ENCODE measurements at places on chromosomes 2 and 18.
A peak's percentile ranks its signal among the peaks of the same experiment; 100 is the strongest.

DNA sequence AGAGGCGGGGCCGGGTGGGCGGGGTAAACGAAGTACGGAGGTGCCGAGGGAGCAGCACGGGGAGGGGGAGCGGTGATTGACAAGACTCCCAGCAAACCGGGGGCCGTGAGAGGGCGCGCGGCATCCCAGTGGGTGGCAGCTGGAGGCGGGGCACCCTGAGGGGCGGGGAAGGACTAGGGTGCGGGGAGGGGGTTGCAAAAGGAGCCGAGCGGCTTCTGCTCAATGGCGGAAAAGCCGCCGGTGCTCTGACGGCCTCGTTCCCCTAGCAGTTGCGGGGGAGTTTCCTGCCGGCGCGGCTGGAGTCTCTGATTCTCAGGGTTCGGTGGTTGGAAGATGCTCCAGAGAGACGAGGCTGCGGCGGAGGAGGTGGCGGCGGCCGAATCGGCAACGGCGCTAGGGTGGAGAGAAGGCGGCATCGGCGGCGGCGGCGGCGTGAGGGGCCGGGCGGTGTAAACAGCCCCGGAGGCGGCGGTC, at the start of gene PPM1B:
Gene PPM1B (plus strand): TSS at position 195 of the 474 bp plus-strand sequence. CDS start 32,325 bp downstream, outside the sequence.
- peak within 1 kb of the TSS; percentile 99 for H3K4me3 ChIP-seq
- peaks cover 6% of the 10 kb centered on the region for H3K27me3 ChIP-seq
- peaks cover 22% of the 10 kb centered on the region for H3K4me1 ChIP-seq
- H3K36me3 ChIP-seq: peaks cover 5% of the 10 kb centered on the region
- peak within 1 kb of the TSS; percentile 98 for H3K27ac ChIP-seq
- peak; percentile 98 for DNase-seq

GRCh38 chr2:45033302-45033701, 24.1 kb upstream of the SIX2 start:
- no peak overlapping the region for H3K27ac ChIP-seq
- H3K36me3 ChIP-seq: no peaks in the 10 kb centered on the region
- no peaks in the 10 kb centered on the region for H3K27me3 ChIP-seq
- no peak for DNase-seq

- H3K4me1 ChIP-seq: no peaks in the 10 kb centered on the region
- H3K36me3 ChIP-seq: no peaks in the 10 kb centered on the region
- H3K27me3 ChIP-seq: no peaks in the 10 kb centered on the region
- no peak overlapping the region for H3K4me3 ChIP-seq
- no peak overlapping the region for H3K27ac ChIP-seq
Measured at GRCh38 chr2:195542067-195542466, 115.0 kb upstream of the SLC39A10 start.

GRCh38 chr2:25482341-25482740, 140.6 kb upstream of the DNMT3A start:
- no peaks in the 10 kb centered on the region for H3K27me3 ChIP-seq
- H3K4me1 ChIP-seq: no peaks in the 10 kb centered on the region
- H3K4me3 ChIP-seq: no peak overlapping the region

DNA sequence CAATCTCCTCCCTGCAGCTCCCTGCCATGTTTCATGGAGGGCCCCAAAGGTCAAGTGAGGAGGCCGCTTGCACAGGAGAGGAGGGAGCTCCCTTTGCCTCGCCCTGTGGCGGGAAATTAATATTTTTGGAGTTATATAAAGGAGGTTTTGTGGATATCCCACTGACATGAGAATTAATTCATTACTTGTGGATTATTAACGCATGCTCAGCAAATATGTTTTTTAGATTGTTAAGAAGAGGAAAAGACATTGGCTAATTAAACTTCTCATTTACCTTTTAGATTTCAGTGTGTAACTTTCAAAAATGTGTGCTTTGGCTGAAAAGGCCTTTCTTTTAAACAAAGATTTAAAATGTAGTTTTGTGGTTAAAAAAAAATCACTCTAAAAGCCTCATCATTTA, 474.0 kb downstream of the SOCS6 start:
- H3K27me3 ChIP-seq: no peaks in the 10 kb centered on the region
- DNase-seq: no peak
- no peak overlapping the region for H3K4me3 ChIP-seq
- H3K36me3 ChIP-seq: no peaks in the 10 kb centered on the region
- H3K27ac ChIP-seq: no peak overlapping the region

GRCh38 chr2:219542931-219543595, 546 bp downstream of the CHPF start:
- peaks cover 18% of the 10 kb centered on the region for H3K36me3 ChIP-seq
- H3K27me3 ChIP-seq: peaks cover 36% of the 10 kb centered on the region

DNA sequence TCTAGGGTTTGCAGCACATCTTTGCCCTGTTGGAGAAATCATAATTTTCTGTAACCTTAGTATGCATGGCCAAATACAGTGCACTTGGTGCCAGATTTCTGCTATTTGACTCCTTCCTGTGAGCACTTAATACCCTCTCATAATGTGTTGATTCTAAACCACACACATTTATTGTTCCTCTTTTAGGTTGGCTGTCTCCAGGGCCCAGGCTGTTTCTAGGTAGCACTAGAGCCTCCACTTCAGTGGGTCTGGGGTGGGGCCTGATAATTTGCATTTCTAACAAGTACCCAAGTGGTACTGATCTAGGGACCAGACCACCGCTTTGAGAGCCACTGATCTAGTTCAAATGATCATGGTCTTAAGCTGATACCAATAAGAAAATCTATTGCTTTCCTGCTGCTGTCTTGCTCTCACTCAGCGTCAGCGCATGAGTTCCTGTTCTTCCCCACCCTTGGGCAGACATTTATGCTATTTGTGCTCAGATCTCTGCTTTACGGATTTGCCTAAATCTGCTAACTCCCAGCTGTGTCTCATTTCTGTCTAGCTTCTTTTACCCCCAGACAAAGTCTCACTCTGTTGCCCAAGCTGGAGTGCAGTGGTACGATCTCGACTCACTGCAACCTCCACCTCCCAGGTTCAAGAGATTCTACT, 7.4 kb downstream of the PTRHD1 start:
- peaks cover 3% of the 10 kb centered on the region for H3K27me3 ChIP-seq
- no peak for DNase-seq
- peaks cover 1% of the 10 kb centered on the region for H3K36me3 ChIP-seq

- no peaks in the 10 kb centered on the region for H3K36me3 ChIP-seq
- DNase-seq: no peak
- peaks cover 6% of the 10 kb centered on the region for H3K27me3 ChIP-seq
- no peak overlapping the region for H3K4me3 ChIP-seq
- no peaks in the 10 kb centered on the region for H3K4me1 ChIP-seq
Measured at GRCh38 chr2:119480184-119480583, 44.1 kb downstream of the SCTR start.

GRCh38 chr18:50707855-50708469, 111.9 kb downstream of the MRO start:
- H3K27me3 ChIP-seq: peaks cover 5% of the 10 kb centered on the region
- no peaks in the 10 kb centered on the region for H3K36me3 ChIP-seq
- peaks cover 4% of the 10 kb centered on the region for H3K4me1 ChIP-seq
- DNase-seq: no peak
- no peak overlapping the region for H3K4me3 ChIP-seq

DNA sequence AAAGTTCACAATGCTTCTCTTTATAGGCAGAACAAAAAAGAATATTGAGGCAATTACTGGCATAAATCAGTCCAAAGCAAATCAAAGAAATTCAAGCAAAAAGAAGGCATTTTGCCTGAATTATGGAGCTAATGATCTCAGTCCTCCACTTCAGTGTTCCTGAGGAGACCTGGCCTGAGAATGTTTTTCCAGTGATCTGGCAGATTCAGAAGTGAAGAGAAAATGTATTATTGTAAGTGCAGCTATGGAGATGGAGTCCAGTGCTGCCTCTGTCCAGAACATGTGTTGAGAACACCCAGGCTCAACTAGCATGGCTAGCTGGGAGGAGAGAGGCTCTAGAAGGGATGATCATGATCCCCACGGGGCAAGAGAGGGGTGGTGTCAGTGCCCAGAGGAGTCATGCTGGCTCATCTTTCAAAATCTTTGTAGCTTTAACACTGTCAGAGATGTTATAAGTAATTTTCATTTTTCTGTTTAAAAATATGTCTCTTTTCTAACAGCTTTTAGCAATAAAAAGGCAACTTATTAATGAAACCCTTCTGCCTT, 367.0 kb upstream of the RAB12 start:
- H3K36me3 ChIP-seq: peaks cover 18% of the 10 kb centered on the region
- H3K4me1 ChIP-seq: peaks cover 6% of the 10 kb centered on the region
- H3K27ac ChIP-seq: no peak overlapping the region
- no peak overlapping the region for H3K4me3 ChIP-seq
- no peak for DNase-seq

GRCh38 chr18:77022116-77022515, 110.5 kb downstream of the MBP start:
- H3K4me3 ChIP-seq: no peak overlapping the region
- H3K4me1 ChIP-seq: peaks cover 4% of the 10 kb centered on the region
- H3K36me3 ChIP-seq: peaks cover 19% of the 10 kb centered on the region
- peaks cover 13% of the 10 kb centered on the region for H3K27me3 ChIP-seq
- H3K27ac ChIP-seq: no peak overlapping the region
